A549 treated with AZD2906 at 1 μM for 4 hours (cell line): ENCODE measurements at places on chromosomes 13 and 19. TPM values are rescaled to one million over a fixed set of nuclear protein-coding genes. Genes with fewer than 3 reads are reported as not detected.

Gene ZNF208
- not detected in 5 replicates for total RNA-seq

Gene UNC13A
- total RNA-seq: 1.0 to 1.7 TPM (median 1.3 TPM) in 5 replicates

Gene MKNK2
- total RNA-seq: 45.9 to 79.0 TPM (median 71.3 TPM) in 5 replicates

Gene ALOX5AP
- 8.5 to 11.5 TPM (median 10.1 TPM) in 5 replicates for total RNA-seq

Gene PNMA8A
- 7.9 to 10.4 TPM (median 8.8 TPM) in 5 replicates for total RNA-seq

Gene PDE4C
- total RNA-seq: 0.21 to 0.44 TPM (median 0.27 TPM) in 5 replicates

Gene ZNF580
- 26.5 to 56.4 TPM (median 52.5 TPM) in 5 replicates for total RNA-seq

Gene SMIM44
- not detected in 5 replicates for total RNA-seq

Gene NCAN
- 0.02 to 0.08 TPM (median 0.06 TPM) in 5 replicates for total RNA-seq

Gene HSD17B14
- total RNA-seq: 12.4 to 16.1 TPM (median 13.9 TPM) in 5 replicates

Gene ZNF723
- total RNA-seq: not detected in 5 replicates

Gene KRTDAP
- total RNA-seq: not detected in 5 replicates

Gene SIX5
- 16.8 to 31.3 TPM (median 28.9 TPM) in 5 replicates for total RNA-seq

Gene PLIN4
- total RNA-seq: 0.09 to 0.15 TPM (median 0.12 TPM) in 5 replicates

Gene ALG5
- total RNA-seq: 34.0 to 40.4 TPM (median 35.9 TPM) in 5 replicates

Gene RNF113B
- total RNA-seq: not detected in 5 replicates

Gene CYP2A6
- 0.07 to 0.13 TPM in 2 of 5 replicates, not detected in the others for total RNA-seq

Gene DENND1C
- total RNA-seq: 0.08 to 0.25 TPM (median 0.22 TPM) in 5 replicates

Gene GIPR
- total RNA-seq: 2.0 to 3.3 TPM (median 2.9 TPM) in 5 replicates

Gene ZNF677
- total RNA-seq: not detected in 5 replicates

Gene ZNF701
- total RNA-seq: 0.09 to 0.29 TPM (median 0.26 TPM) in 5 replicates
